ENCODE measurements at places on chromosomes 13 and 19.

DNA sequence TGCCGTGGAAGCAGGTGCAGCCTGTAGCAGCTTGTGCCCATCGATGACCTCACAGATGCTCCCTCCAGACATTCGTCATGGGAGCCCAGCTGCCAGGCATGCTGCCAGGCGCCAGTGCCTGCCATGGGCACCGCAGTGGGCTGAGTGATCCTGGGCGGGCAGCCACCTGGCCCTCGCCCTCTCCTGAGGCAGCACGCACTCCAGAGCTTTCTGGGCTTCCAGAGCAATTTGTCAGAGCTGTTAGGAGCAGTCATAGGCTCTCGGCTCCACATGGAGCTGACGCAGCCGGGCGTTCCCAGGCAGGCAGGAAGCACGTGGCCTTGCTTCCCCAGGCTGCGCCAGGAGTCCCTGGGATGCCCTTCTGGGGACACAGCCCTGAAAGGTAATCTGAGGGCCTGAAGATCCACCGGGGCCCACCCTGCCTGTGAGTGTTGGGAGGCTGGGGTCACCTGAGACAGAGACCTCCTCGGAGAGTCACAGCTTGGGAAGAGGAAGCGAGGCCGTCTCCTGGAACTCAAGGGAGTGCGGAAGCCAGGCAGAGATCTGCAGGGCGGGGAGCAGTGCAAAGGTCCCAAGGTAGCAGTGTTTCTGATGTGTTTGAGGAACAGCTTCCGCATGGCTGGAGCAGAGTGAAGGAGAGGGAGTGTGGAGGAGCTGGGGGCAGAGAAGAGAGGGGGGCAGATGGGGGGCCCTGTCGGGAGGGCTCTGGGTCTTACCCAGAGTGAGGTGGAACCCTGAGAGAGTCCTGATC, 50.6 kb downstream of the DPF1 start:
- DNase-seq: no peak

- DNase-seq: no peak
Measured at GRCh38 chr13:37914781-37915391, 45.3 kb upstream of the TRPC4 start.

DNA sequence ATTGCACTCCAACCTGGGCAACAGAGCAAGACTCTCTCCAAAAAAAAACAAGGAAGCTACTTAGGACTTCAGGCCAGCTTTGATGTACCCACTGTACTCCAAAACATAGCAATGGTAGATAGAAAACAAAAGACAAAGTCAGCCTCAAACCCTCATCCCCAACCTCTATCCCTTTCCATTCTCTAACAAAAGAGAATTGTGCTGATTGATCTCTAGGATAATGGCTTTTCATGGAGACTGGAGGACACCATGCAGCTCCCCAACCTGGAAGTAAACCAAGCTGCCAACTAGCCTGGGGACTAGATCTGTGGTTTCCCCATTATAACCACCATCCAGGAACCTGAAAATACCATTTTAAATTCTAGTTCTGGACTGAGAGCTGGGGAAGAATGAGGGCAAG, 4.3 kb upstream of the ZDHHC20 start:
- no peak for DNase-seq

- no peak for DNase-seq
Measured at GRCh38 chr13:52356327-52356726, 49.6 kb downstream of the THSD1 start.

DNA sequence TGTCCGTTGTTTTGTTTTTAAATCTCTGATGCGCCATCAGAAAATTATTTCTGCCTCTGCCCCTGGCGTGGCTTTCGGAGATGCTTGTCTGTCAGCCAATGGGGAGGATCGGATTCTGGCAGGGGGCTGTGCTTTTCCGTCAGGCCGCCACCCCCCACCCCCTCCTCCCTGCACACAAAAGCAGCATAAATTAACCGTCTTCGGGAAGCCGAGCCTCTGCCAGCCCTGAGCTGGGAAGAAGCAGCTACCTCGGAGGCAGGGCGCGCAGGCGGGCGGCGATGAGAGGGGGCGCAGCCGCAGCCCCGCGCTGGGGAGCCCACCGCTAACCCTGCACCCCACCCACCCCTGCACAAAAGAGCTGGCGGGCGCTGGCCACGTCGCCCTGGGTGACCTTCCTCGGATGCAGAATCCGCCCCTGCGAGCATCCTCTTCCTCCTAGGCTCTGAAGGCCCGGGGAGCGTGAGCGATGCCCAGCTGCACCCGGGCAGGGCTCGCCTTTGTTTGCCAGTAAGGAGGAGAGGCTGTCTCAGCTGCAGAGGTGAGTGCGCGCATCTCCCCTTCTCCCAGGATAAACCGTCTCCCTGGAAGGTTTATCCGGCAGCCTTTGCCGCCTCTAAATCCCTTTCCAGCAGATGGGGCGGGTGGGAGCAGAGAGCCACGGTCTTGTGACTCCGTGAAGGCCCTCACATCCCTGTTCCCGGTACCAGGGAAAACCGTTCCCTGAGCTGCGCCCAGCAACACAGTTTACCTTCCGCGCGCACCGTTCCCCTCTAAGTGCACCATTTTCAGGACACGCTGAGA, at the start of gene ATCAY:
TSS of gene ATCAY (plus strand) at position 215 of the 801 bp plus-strand sequence. CDS start 5,083 bp downstream, outside the sequence.
- DNase-seq: no peak

DNA sequence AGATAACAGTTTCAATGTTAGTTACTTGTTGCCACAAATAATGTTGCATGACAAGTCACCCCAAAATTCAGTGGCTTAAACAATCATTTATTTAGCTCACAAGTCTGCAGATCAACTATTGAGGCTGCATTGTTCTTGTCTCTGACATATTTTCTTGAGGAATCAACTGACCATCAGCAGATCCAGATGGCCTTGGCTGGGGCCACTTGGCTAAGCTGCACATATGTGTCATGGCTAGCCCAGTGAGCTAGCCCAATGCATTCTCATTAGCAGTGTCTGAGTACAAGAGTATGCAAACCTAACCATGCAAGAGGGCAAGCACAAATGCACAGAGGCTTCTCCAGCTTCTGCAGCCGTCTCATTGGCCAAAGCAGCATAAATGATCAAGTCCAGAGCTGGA, 180.4 kb downstream of the DNAJC15 start:
- DNase-seq: no peak

- no peak for DNase-seq
Measured at GRCh38 chr13:50464349-50465251, 378.9 kb downstream of the DLEU7 start.

DNA sequence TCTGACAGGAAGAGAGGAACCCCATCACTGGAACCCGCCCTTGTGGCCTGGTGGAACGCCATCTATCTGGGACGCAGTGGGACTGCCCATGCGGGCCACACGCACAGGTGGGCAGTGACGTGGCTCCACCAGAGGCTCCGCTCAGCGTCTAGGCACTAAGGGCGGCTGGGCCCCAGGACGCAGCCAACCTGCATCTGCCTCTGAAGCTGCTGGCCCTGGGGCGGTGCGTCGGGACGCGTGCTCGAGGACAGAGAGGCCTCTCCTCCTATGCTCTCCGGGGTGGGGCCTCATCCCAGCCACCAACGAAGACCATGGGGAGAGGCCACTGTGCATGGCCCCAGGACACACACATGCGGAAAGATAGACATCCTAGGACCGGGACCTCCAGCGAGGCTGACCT, 18.1 kb downstream of the IZUMO4 start:
- no peak for DNase-seq

- DNase-seq: no peak
Measured at GRCh38 chr19:38394488-38394887, 6.0 kb downstream of the SPRED3 start.

DNA sequence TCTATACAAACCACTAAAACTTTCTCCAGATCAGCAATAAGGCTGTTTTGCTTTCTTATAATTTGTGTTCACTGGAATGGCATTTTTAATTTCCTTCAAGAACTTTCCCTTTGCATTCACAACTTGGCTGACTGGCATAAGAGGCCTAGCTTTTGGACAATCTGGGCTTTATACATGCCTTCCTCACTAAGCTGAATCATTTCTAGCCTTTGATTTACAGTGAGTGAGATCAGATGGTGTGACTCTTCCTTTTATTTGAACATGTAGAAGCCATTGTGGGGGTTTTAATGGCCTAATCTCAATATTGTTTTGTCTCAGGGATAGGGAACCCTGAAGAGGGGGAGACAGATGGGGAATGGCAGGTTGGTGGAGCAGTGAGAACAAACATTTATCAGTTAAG, 82.7 kb downstream of the FOXO1 start:
- DNase-seq: no peak

- DNase-seq: no peak
Measured at GRCh38 chr13:46345398-46345797, 41.7 kb downstream of the RUBCNL start.

- no peak for DNase-seq
Measured at GRCh38 chr13:63403733-63404132, 1988.1 kb upstream of the PCDH20 start.

- DNase-seq: no peak
Measured at GRCh38 chr13:45073809-45074208, 46.5 kb upstream of the GTF2F2 start.

DNA sequence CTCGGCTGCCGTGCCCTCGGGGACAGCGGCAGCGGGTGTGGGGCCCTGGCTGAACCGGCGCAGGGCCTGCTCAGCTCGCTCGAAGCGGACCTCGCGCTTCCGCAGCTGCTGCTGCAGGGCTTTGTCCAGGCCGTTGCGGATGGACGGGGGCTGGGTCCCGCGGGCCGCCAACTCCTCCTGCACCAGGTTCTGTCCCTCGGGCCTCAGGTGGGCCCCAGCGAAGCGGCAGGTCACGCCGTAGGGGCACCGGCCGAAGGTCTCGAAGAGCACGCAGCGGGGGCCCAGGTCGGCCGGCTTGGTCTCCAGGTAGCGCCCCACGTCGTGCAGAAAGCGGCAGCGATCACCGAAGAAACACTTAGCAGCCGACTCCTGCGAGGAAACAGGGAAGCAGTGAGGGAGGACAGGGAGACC, 1.6 kb downstream of the DUS3L start:
- no peak for DNase-seq

GRCh38 chr19:42424345-42424707, 2.9 kb downstream of the LIPE start:
- DNase-seq: no peak

- DNase-seq: no peak
Measured at GRCh38 chr19:29367791-29368222, 154.9 kb upstream of the UQCRFS1 start.

GRCh38 chr13:89812856-89813255, 1534.6 kb upstream of the MIR17HG start:
- no peak for DNase-seq

DNA sequence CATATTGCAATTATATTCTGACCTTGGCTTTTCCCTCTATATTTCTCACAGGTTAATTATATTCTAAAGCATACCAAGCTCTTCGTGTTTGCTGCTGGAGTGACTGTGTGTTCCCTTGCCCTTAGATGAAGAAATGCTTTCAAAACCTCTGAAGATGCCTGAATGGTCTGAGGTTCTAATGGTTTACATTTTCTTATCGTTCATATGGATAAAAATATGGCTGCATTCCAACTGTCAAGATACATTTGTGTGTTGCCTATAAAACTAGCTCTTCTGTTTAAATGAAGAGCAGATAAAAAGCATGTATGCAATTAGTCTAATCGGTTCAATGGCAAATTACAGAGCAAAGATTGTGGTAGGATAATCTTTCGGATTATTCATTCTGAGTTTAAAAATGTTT, 68.4 kb upstream of the ANKRD10 start:
- DNase-seq: no peak

GRCh38 chr13:103948426-103948825, 882.2 kb upstream of the SLC10A2 start:
- DNase-seq: no peak

GRCh38 chr13:113084094-113084942, 21.3 kb upstream of the F7 start:
- DNase-seq: no peak

DNA sequence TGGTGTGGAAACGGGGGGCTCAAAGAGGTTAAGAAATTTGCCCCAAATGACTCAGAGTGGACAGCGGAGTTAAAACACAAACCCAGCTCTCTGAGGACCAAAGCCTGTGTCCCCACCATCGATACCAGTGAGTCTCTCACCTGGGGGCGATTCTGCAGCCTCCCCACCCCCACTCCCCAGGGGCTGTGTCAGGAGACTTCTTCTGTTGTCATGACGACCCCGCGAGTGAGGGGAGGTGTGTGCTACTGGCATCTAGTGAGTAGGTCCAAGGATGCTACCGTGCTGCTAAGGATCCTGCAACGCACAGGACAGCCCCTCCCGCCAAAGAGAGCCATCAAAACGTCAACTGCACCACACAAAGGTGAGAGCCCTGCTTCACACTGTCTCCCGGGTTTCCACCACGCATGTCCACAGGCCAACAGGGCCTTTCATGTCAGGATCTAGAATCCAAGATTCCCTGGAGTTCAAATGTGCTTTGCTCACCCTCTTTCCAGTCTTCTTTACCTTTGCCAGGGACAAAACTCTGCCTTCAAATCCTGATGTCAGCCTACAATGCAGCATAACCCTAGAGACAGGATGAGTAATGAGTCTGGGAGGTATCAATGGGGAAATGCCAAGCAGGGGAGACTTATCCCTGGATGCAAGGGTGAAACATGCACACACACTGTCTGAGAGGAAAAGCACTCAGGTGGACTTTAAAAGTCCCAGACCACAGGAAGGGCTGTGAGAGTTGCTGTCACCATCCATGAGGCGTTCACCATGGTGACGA, 3.9 kb downstream of the RANBP3 start:
- DNase-seq: no peak

DNA sequence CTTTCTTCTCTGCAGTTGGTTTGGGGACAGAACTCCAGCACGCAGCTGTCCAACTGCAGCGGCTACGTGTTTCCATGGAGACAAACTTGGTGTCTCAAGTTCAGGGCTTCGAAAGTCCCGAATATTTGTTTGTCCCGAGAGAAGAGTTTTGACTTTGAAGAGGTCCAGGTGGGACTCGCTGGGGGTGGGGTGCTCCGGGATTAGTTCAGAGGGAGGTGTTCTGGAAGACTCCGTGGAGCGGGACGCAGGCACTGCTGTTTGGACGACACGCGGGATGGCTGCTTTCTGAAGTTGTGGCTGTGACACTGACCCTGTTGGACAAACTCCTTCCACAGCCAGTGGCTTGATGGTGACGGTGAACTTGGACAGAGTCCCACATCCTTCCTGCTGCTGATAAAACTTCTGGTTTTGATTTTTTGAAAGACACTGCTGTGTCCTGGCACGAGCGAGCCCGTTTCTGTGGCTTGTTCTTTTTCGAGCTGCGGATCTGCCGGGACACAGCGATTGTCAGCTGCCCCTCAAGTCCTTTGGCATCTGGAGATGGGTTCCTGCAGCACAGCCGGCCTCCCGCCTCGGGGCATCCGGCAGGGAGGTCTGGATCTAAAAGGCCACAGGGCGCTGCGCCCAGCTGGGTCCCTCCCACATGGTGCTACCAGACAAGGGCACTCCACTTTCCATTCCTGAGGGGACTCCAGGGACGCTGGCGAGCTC, 15.9 kb upstream of the RANBP3 start:
- DNase-seq: no peak

GRCh38 chr13:75050419-75051046, 431.4 kb downstream of the TBC1D4 start:
- no peak for DNase-seq

GRCh38 chr13:25179832-25180774, 8.0 kb upstream of the AMER2 start:
- no peak for DNase-seq
